Activated naive CD4-positive, alpha-beta T cell treated with anti-CD3 and anti-CD28 coated beads, Interleukin-2, amount 50 U/mL, for 72 hours (primary cell): ENCODE measurements at places on chromosomes 2 and 18. TPM values are rescaled to one million over a fixed set of nuclear protein-coding genes. Genes with fewer than 3 reads are reported as not detected.

The EIF2AK2 gene
- 68.6 TPM for total RNA-seq

The WDFY1 gene
- 22.5 TPM for total RNA-seq

The FSHR gene
- total RNA-seq: not detected

The MC4R gene
- not detected for total RNA-seq
